CD4-positive, alpha-beta T cell treated with Interleukin-6 at 100 ng/mL for 8 hours (primary cell): ENCODE measurements at places on chromosomes 1 and 21.

DNA sequence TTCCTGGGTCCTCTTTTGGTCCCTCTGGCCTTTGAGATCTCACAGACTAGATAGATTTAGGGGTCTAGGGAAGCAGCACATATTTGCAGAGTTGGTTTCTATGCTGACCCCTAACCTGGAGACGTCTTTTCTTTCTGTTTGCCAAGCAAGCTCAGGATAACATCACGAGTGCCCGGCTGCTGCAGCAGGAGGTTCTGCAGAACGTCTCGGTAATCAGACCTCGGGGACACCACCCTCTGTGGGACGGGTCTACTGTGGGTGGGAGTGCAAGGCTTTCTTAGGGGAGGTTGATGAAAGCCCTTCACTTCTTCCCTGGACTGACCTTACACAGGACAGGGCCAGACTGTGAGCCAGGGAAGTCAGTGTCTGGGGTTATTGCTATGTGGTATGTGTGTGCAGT, 2.9 kb downstream of the IL24 start:
- no peak for DNase-seq

DNA sequence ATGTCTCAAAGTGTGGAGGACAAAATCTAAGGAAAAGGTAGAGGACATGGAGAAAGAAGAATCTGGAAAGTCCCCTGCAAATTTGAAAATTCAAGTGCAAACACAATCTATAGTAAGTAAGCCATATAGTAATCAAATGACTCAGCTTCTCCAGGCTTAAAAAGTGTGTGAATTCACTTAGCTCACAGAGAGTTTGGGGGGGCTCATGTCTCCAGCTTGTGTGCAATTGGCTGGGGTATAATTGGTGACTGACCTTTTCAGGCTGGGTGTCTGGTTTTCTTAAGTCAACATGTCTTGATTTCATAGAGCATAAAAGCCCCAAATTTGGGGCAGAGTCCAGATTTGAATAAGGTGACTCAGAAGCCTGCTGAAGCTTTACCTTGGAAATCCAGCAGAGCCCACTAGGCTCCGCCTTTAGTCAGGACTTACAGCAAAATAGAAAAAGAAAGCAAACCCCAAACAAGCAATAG, 8.6 kb downstream of the CLDN14 start:
- no peak for DNase-seq

GRCh38 chr21:9735421-9735961, 785.9 kb upstream of the TPTE start:
- no peak for DNase-seq

- no peak for DNase-seq
Measured at GRCh38 chr1:208047476-208047934, 136.6 kb upstream of the CD34 start.

DNA sequence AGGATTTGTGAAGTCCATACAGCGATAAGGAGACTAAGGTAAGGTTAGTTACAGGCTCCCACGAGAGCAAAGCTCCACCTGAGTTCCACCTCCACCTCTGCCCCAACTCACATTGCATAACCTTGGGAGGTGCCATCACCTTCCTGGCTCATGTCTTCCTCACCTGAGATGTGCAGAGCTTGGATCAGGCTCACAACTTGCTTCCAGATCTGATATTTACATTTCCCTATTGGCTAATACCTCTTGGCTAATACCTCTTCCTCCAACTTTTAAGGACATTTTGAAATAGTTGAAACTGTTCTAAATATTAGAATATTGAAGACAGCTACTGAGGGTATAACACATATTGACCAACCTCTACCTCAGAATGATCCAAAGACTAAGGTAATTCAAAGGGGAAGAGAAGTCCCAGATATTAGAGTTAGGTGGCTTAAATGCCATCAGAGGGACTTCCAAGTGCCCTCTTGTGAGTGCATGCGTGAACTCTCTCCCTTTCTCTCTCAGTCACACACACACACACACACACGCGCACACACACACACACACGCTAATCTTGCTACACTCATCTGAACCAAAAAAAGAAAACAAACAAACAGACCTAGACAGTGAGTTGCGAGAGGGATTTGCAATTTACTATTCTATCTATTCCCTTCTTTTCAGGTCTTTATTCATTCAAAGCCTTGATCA, 134.3 kb downstream of the PLPP3 start:
- DNase-seq = no peak

DNA sequence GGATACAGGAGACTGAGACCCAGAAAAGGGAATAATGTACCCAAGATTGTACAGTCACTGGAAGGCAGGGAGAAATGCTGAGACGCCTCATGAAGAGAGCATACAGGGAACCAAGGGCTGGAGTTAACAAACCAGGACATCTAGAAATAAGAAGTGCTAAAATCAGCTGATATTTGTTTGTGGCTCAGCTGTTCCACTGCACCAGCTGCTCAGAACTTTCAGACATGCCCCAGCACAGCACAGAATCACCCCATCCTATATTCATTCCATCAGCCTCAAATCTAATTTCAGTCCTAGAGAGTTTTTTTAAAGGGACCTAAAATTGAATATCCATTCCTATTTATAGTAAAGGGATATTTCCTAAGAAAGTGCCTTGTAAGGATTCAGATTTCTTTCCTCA, 60.2 kb downstream of the DAB1 start:
- DNase-seq = no peak

DNA sequence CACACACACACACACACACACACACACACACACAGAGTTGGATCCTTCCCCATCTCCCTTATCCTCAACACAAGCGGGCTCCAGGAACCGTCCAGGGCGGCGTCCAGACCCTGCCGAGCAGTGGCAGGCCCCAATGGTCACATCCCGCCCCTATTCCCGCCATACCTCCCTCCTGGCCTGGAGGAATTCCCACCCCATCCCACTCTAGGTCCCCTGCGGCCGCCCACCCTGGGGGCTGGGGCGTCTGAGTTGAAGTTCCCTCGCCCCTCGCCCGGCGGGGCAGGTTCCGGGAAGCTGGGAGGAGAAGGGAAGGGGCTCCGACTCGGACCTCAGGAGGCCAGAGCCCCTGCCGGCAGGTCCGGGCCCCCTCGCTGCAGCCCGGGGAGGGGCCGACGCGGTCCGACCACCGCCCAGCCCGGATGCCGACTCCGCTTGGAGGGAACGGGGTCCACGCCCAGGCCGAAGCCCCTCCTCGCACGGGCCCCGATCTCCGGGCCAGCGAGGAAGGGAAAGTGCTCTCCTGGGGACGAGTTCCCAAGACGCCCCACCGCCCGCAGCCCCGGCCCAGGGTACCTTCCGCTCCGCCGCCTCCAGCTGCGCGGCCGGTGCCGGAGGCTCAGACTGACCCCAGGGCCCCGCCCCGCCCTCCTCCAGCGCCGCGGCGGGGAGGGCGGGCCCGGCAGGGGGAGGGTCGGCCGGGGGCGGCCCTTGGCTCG, at the start of gene RHOC:
Gene RHOC, minus strand, starts transcription at position 623 of the 716 bp plus-strand sequence. CDS start 3,328 bp downstream, outside the sequence.
- DNase-seq = no peak

DNA sequence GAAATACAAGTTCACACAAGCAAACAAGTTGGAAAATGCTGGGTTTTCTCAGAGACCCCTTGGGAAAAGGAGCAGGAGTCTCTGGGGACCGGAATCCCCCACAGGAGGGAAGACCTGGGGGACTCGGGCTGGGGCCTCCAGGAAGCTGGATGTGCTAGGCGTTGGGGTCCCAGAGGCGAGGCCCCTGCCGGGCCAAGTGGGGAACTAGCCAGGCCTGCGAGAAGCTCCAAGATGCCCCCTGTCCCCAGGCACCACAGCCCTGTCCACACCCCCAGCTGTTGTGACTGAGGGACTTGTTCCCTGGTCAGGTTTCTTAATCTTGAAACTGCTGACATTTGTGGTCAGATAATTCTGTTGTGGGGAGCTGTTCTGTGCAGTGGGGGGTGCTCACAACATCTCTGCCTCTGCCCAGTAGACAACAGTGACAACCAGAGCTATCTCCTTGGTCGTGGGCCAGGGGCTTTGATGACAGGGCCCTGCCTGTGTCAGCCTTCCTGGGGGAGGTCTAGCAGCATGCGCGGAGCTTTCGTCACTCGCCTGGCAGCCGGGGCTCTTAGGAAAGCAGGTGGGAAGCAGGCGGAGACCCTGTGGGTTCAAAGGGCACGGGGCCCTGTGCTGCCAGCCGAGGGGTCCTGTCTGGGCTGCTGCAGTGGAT, 126.4 kb upstream of the ARHGEF16 start:
- no peak for DNase-seq

- no peak for DNase-seq
Measured at GRCh38 chr1:28241638-28242241, 5.8 kb downstream of the ATP5IF1 start.

- DNase-seq = no peak
Measured at GRCh38 chr1:99970713-99971255, 988 bp downstream of the SLC35A3 start.

DNA sequence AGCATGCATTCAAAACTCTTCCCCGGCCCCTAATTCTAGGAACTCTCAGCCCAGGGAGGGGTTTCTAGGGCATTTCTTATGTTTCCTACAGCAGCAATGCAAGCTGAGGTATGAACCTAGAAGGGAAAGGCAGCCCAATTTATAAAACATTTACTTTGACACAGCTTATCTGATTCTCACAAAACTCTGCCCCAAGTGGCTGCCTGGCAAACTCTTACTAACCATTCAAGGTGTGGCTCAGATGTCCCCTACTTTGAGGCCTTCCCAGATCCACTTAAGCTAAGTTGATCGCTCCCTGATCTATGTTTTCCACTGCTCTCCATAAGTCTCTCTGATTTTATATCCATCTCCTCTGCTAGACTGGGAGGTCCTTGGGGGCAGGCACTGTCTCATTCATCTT, 35.4 kb downstream of the AK2 start:
- no peak for DNase-seq

- no peak for DNase-seq
Measured at GRCh38 chr1:237133921-237134320, 91.9 kb downstream of the RYR2 start.

GRCh38 chr1:115854005-115854404, 13.1 kb upstream of the NHLH2 start:
- DNase-seq = no peak
